Neuronal stem cell (in vitro differentiated cells): ENCODE measurements at places on chromosomes 13 and 19.

- DNase-seq: no peak
These were observed 20.4 kb downstream of the ZNF708 start for GRCh38 chr19:21308773-21309172.

DNA sequence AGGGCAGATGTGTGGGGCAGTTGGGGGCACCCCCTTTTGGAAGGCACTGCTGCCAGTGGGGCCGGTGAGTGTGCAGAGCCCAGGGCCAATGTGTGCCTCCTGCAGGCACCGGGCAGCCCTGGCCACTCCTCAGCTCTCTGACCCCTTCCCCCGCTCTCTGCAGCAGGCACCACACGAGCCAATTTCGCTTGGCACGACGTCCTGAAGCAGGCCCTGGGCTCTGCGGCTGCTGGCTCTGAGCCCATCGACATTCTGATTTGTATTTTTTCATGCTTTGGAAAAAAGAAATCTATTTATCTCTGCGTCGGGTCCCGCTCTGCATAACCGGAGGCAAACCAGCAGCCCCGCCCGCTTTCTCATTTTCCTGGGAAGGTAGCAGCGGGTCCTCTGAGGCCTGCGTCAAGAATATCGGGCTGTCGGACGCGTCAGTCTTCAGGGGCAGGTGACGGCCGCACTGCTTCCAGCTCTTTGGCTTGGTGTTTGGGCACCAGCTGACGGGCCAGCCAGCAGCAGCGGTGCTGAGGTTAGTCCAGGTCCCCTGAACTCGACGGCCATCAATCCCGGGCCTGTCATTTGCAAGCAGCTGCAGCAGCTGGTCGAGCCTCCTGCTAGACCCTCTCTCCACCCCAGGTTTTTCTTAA, 134.3 kb downstream of the KDM4B start:
- no peak for DNase-seq

DNA sequence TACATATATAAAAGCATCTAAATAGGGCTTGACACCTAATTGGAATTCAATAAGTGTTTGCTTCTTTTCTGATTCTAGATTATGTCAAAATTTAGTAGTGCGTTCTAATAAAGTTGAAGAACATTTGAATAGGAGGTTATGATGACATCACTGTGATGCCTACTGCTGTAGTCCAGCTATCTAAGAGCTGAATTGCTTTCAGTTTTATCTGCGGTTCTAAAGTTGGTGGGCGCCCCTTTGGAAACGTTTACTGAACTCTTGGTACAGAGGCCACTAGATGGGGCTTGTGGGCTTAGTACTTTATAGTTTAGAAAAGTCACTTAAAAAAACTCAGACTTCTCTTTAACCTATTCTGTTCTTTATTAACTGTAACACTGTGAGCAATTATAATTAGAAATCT, 776.9 kb downstream of the GPC5 start:
- peak; percentile 14 for DNase-seq

- DNase-seq: no peak
These were observed 120.9 kb downstream of the NUFIP1 start for GRCh38 chr13:44868397-44868796.

GRCh38 chr13:60857698-60858097, 460.7 kb downstream of the TDRD3 start:
- no peak for DNase-seq

DNA sequence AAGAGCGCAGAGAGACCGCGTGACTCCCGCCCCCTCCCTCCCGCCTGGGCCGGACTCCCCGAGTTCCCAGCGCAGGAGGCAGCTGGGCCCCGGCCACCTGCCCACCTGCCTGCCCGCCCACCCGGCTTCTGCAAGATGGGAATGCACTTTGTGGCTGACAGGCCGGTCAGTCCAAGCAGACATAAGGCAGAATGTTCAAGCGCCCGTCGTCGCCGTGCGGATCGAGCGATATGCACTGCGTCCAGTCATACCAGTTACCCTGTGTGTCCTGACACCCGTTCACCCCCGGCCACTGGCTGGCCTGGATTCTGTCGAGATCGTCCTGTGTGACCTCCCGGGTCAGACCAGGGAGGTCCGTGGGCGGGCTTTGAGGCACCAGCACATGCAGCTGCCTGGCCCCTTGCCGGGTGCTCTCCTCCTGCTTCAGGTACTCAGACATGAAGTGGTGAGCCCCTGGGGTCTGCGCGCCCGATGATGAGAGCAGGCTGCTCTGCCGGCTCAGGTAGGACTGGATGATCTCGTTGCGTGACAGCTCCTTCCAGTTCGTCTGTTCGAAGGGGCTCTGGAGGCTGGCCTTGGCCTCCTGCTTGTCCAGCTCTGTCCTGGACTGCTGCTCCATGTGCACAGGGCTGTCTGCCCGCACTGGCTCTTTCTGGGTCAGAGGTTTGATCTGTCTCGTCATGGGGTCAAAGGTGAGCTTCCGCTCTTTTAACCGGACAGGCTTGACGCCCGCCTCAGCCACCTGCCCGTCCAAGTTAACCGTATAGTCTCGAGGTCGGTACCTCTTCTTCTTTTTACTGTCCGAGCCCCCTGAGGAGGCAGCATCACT, 3.9 kb upstream of the SLC35E1 start:
- no peak for DNase-seq

DNA sequence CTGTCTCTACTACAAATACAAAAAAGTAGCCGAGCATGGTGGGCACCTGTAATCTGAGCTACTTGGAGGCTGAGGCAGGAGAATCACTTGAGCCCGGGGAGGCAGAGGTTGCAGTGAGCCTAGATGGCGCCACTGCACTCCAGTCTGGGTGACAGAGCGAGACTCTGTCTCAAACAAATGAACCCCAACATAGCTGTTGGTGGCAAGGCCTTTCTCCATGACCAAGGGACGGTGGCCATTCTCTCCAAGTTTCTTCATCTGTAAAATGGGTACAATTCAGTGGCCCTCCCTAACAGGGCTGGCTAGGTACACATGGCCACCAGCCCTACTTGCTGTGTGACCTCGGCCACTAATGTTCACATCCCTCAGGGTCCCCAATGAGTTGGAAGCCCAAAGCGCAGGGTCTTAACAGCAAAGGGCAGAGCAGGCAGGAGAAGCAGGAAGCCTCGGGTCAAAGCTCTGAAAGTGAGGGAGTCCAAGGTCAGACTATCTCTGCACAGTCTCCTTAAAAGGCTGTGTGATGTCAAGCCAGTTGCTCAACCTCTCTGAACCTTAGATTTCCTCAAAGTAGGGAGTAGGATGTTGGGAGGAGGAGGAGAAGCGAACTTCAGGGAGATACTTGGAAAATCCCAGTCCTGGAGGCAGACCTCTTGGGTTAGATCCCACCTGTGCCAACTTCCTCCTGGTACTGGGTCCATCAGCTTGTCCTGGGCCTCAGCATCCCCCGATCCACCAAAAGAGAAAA, 2.7 kb downstream of the JUND start:
- no peak for DNase-seq

GRCh38 chr13:110628477-110628793, 13.1 kb downstream of the NAXD start:
- no peak for DNase-seq

GRCh38 chr13:90500569-90500968, 846.9 kb upstream of the MIR17HG start:
- no peak for DNase-seq
